ENCODE measurements at places on chromosomes 12 and 14.
A peak's percentile ranks its signal among the peaks of the same experiment; 100 is the strongest.

DNA sequence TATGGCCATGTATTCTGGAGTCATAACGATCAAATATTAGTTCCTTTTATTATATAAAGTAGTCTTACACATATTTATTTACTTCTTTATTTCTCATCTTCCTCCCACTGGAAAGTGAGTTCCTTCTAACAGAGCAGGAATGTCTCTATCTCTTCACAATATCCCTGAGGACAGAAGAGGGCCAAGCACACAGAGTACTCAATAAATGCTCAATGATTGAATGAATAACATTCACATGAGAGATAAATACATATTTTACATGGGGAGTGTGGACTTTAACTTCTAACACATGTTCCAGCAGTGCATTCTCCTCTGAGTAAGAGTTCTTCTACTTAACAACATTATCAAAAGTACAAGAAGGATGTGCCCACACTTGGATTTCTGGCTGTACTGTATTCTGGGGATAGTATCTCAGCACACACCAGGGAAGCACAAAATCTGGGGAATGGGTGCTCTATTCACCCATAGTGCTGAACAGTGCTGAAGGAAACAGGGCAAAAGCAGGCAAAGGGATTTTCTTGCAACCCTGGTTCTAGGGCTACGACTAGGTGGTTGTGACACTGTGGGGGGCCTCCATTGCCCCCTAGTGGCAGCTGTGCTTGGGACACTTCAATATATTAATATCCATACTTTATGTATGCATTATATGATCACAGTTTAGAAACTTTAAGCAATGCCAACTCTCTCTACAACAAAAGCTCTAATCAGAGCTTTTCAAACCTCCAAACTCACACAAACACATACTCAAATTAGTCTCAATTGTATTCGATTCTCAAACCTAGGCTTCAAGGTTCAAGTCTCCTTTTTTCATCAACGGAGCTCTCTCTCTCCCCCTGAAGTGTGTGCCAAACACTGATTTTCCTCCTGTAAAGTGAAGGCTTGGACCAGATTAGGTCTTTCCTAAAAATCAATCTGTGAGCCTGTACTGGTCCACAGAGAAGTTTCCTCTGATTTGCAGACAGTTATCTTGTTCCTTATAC, 115.5 kb downstream of the SLC2A13 start:
- peak; percentile 73 for DNase-seq

DNA sequence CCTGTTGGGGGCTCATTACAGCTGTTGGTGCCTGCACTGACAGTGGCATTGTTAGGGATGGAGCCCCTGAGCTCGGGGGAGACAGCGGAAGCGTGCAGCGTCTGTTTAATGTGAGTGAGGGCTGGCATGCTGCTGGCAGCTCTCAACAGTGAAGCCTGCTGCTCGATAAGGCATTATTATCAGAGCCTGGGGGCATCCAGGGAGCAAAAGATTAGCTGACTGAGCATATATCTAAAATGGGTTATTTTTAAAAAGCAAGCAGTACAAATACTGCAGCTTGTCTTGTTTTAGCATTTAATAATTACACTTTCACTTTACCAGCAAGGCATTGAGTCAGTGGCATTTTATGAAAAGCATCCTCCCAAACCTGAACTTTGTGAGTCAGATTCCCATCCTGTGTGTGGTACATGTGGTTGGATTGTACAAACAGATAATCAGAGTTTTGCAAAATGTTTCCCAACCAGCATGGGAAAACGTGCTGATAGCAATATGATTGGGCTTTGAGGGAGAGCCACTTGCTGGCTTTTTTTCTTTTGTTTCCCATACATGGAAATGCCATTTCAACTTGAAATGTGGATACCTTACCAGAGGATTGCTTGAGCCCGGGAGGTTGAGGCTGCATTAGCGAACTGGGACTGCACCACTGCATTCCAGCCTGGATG, 150.8 kb downstream of the PRKCH start:
- peak; percentile 98 for DNase-seq

DNA sequence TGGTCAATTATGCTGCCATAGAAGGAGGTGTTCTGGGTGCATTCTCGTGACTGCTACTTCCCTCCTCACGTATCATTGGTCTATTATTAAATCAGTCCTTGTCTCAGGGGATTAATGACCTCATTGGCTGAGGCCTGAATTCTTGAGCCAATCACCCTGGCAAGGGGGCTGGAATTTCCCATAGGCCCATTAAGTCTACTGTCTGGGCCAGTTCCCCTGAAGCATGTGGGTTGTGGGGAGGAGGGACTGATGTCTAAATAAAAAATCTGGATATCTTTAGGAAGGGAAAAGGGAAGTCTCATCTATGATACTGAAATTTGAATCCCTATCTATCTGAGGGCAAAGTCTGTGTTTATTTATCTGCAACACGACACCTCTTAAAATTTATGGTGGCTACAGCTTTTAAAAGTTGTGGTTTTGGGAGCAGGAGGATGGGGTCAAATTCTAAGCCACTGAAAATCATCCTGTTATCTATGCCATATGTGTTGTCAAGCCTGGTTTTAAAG, 71.9 kb downstream of the DYRK2 start:
- peak; percentile 82 for DNase-seq

DNA sequence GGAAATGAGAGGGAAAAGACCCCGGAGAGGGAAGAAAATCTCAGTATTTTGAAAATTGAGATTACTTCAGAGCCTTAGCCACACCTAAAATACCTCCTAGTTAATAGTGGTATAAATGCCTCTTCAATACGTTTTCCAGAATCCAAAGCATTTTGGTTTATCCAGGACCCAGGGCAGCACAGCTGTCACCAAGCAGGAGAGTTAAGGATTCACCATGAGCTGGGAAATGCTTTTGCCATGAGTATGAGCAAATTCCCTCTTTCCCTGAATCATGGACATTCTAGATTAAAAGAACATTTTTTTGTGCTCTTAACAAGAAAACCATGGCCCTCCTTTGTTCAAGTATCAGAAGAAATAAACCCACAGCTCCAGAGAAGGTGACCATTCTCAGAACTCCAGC, 21.8 kb upstream of the RTRAF start:
- DNase-seq: no peak

GRCh38 chr12:41943671-41944070, 201.0 kb downstream of the GXYLT1 start:
- DNase-seq: no peak

DNA sequence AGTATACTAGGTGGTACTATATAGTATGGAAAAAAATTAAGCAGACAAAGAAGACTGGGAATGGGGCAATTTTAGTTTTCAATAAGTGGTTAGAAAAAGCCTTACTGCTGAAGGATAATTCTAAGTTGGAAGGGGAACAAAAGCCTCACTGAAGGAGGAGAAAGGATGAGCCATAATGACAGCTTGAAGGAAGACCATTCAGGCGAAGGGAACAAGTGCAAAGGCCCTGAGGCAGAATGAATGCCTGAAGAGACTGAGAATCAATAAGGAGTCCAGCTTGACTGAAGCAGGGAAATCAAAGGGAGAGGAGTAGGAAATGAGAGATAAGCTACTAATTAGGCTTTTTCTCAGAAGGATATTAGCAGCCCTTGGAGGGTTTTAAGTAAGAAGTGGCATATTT, 28.5 kb downstream of the PPP1R13B start:
- DNase-seq: no peak

- DNase-seq: no peak
Measured at GRCh38 chr14:98368221-98368620, 903.8 kb downstream of the BCL11B start.

GRCh38 chr12:110829308-110829707, 17.5 kb upstream of the CCDC63 start:
- no peak for DNase-seq

- no peak for DNase-seq
Measured at GRCh38 chr12:108191086-108191485, 62.0 kb downstream of the WSCD2 start.

DNA sequence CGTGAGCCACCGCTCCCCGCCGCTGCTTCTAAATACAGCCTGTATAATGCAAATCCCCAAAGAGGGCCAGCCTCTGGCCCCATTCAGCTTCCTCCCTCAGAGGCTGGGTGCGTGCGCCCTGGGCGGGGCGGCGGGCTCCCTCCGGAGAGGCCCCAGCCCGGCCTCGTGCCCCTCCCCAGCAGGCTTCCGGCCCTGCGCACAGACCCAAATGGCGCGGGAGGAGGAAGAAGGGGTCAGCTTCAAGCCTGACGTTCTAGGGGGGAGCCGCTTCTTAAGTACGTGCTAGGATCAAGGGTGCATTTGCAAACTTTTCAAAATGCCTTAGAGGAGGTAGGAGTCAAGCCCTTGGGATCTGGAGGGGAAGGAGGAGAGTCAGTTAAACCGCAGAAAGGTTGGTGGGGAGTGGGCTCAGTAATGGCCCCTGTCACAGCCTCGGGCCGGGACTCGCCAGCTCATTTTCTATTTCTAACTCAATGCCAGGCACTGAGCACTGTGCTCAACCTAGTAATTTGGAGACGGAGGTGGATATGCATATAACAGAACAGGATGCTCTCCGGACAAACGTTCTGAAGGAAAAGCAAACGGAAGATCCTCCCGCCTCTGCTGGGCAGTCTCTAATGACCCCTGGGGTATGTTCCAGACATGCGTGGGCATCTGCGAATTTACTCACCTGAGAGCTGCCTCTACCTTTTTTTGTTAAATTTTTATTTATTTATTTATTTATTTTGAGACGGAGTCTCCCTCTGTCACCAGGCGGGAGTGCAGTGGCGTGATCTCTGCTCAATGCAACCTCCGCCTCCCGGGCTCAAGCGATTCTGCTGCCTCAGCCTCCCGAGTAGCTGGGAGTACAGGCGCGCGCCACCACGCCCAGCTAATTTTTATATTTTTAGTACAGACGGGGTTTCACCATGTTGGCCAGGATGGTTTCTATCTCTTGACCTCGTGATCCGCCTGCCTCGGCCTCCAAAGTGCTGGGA, 32.3 kb downstream of the NINJ2 start:
- DNase-seq: no peak
